ENCODE measurements at places on chromosomes 2 and 18. TPM values are rescaled to one million over a fixed set of nuclear protein-coding genes. Genes with fewer than 3 reads are reported as not detected.

GRCh38 chr2:100453853-100454252 lies 16.4 kb upstream of the NMS start:
- DNase-seq: no peak

DNA sequence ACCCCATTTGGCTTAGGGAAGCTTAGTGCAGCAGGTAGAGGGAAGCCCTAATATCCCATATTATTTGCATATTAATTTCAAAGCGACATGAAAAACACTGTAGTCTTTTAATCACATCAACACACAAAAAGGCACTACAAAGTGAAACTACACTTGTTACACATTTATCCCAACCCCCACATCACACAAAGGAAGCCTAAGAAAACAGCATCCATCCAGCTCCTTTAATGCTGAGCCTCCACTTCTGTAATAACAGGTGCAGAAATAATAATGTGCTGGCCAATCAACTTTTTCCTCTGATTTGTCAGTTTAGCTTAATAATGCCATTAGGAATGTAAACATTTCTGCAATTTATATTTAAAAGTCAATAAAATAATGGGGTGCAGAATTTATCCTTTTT lies 274.0 kb downstream of the TCF4 start:
- DNase-seq: no peak

GRCh38 chr2:106127776-106128268 lies 66.3 kb downstream of the UXS1 start:
- no peak for DNase-seq

DNA sequence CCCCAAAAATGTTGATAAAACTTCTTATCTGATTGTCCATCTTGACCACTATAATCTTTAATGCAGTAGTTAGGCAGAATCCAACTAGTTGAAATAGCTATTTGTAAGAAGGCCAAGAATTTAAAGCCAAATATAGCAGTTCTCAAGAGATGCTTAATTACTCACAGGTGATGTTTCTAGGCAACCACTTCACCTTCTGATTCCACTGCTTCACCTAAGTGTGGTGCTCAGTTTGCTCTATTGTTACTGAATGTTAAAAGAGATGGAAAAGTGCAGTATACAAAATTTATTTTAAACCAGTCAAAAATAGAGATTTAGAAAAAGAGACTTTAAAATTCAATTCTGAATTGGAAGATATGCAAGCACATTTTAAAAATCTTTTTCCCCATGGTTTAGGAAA lies 539.4 kb downstream of the ZNF804A start:
- no peak for DNase-seq

- DNase-seq: peak; percentile 36
Observed at GRCh38 chr18:79275992-79276391, 119.7 kb upstream of the NFATC1 start.

DNA sequence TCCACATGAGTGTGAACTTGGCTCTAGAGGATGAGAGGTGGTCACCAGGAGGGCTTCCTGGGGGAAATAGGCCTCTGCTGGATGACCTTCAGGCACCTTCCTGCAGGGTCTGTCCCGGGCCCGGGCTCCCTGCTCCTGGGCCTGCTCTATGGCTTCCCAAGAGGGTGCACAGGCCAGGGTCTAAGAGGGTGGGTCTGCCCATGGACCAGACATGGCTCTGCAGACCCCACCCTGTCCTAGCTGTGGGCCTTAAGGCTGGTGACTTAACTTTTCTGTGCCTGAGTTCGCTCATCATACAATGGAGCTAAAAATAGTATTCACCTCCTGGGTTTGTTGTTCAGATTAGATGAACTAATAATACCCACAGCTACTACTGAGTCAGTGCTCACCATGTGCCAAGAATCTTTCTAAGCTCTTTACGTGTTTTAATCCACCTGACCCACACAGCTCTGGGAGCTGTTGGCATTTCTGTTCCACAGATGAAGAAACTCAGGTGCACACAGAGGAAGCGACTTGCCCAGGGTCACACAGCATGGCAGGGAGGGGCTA lies 14.4 kb downstream of the INHBB start:
- DNase-seq: peak; percentile 18

- DNase-seq: no peak
Observed at GRCh38 chr18:62768558-62768943, 53.2 kb downstream of the PHLPP1 start.

- no peak for DNase-seq
Observed at GRCh38 chr2:72010647-72011369, 136.9 kb downstream of the CYP26B1 start.

DNA sequence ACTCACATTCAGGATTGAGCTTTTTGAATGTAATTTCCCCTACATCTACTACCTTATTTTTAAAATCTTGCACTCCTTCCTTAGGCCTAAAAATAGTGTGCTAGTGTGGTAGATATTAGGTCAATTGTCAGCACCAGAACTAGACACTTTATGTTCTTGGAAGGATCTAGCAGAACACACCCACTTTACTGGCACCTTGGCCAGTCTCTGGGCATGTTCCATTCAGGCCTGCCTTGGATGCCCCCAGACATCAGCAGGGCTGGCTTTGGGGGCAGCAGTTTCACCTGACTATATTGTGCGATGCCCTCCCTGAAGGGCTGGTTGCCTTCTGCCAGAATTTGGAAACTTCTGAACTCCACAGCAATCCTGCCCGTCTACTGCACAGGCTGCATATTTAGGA lies 15.3 kb upstream of the NFE2L2 start:
- no peak for DNase-seq

DNA sequence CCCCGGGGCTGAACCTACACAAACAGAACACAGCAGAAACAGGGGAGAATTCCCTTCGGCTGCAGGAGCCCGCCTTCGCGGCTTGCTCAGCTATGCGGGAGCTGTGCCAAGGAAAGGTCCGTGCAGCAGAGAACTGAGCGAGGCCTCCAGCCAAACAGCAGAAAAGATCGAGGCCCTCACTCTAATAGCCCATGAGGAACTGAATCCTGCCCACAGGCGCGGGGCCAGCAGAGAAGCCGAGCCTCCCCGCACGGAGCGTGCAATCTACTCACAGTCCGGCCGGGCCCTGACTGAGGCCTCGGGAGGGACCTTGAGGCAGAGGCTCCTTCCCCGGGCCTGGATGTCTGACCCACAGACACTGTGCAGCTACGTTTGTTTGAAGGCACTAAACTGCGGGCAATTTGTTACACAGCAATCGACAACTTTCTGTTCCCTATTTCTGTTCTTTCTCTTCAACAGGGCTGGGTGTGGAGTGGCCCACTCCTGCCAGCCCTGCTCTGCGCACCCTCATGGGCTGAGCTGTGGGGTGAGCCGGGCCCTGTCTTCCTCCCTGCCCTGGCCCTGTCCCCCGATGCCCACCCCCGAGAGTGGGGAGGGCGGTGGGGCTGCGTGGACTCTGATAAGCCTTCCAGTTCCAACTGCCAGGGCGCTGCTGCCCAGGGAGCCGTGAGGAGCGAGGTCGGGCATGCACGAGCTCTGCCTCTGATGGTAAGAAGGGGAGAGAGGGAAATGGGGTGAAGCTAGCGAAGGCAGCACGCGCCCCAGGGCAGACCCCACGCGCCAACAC lies 13.7 kb downstream of the HES6 start:
- DNase-seq: no peak

Gene GKN1
- total RNA-seq: not detected

Gene SMYD1
- not detected for total RNA-seq

All from M059J (cell line).